ENCODE measurements at places on chromosomes 6 and 20.

DNA sequence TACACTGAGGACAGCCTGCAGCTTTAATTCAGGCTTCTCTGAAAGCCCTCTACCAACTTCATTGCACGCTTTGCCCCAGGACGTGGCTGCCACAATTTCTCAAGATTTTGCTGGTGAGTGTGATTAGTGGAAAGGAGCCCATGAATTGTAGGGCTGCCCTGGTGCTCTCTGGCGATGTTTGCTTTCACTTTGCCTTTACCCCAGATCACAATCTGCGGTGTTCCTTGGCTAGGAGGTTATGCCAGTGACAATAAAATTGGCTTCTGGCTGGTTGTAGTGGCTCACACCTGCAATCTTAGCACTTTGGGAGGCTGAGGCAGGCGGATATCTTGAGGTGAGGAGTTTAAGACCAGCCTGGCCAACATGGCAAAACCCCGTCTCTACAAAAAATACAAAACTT lies 139.3 kb downstream of the FOXC1 start:
- DNase-seq = no peak

- no peak for DNase-seq
Observed at GRCh38 chr20:8094415-8094818, 37.6 kb upstream of the PLCB1 start.

DNA sequence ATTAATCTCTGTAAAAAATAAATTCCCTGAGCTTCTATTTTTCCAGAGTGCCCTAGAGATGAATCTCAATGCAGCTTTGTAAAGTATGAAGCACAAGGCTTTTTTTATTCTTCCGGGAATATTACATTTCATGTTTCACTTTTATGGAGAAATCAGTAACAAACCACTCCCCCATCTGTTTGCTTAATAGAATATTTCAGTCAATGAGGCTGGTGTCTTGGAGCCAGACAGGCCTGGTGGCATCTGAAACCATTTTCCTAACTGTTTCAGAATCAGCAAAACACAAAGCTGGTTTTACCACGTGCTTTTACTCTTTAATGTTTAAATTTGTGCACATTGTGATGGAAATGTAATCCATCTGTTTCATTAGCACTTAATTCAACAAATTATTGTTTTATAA lies 400.8 kb upstream of the HSF2 start:
- no peak for DNase-seq

- no peak for DNase-seq
Observed at GRCh38 chr20:47747669-47748031, 37.6 kb downstream of the SULF2 start.

DNA sequence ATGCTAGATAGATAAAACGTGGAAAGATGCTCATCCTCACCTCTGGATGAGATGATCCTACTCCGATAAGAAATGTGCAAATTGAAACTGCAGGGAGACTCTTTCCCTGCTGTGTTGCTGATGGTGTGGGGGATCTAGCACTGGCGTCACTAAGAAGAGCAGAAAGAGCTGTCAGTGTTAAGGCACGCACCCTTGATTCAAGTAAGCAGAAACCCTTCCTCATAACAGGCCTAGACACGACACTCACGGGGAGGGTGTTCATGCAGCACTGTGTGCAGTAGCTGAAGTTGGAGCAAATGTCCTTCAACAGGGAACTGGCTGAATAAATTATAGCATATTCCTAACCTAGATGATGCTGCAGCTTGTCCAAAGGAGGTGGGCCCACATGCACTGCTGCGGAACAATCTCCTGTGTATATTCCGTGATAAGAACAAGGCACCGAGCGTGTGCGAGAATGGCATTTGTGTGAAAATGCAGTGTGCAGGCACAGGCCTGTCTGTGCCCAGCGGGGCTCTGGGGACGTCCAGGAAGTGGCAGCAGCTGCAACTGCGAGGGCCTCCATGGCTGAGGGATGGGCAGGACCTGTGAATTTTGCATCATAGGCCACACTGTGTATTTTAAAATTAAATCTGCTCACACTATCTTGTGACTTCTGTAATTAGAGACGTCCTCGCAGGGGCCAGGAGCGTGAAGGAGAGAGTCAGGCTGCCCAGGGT lies 64.0 kb downstream of the TCP11 start:
- DNase-seq = no peak

DNA sequence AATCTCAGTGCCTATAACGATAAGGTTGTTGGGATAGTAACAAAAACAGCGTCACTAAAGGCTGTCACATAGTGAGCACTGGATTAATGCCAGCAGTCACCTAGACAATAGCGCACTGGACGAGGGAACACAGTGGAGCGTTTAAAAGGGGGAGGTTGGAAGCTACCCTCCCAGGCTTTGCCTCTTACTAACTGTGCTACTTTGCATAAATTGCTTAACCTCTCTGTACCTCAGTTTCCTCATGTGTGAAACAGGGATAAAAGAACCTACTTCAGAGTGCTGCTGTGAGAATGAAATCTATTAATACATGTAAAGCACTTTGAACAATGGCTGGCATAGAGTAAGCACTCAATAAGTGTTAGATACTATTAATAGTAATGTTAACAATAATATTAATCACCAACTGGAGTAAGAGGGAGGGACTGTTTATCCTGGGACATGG lies 10.5 kb downstream of the BCL2L1 start:
- DNase-seq = no peak

DNA sequence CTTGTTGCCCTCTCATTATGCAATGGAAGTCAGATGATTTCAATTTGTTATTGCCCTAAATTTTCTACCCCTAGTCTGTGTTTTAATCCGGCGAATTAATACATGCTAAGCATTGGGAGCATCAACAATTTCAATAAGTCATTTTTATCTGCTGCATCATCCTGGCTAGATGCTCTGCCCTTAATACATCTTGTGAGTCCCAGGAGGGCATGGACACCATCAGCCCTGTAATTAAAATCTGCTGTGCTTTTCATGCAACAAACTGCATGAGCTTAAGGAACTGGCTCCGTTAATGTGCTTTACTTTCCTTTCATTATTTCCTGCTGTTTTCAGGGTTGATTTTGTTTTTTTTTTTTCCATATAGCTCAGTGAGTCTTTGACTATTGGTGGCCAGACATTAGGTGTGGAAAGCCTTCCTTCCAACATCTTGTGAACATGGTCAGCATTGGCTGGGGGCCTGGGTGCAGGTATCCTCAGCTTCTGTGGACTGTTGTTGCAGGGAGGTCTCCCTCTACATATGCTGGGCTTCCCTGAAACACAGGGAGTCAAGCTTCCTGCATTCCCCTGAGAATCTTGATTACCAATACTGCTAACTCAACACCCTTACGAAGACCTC lies 8.5 kb upstream of the PBOV1 start:
- no peak for DNase-seq

- no peak for DNase-seq
Observed at GRCh38 chr6:16576451-16577368, 184.6 kb downstream of the ATXN1 start.

DNA sequence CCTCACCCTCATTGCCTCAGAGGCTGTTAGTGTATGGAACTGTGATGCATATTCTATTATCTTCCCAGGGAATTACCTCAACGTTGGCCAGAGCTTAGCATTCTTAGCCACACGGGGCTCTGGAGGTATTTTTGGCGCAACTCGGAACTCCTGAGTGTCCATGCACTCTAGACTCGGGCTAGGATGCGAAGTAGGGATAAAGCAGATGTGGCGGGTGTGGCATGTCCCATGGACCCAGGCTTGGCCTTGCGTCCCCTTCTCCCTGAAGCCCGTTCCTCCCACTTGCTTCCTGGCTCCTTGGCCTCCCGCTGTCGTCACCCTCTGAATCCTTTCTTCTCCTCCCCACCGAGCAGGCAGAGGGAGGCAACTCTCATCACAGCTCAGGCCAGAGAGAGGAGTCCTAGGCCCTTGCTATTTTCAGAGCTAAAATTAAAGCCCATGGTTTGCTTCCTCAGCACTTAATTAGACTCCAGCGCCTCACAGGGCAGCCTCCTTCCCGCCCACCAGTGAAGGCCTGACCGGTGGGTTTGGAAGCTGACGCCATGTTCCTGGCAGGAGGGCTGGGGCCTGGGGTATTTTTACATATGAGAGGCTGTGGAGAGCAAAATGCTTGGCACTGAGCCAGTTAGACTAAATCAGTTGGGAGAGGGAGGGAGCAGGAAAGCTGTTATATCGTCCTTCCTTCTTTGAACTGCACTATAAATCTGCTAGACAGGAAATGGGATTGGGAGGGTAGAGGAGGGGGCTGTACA lies 138.7 kb downstream of the FOXO3 start:
- no peak for DNase-seq
